Naive thymus-derived CD4-positive, alpha-beta T cell (primary cell): ENCODE measurements at places on chromosomes 12 and 14.

DNA sequence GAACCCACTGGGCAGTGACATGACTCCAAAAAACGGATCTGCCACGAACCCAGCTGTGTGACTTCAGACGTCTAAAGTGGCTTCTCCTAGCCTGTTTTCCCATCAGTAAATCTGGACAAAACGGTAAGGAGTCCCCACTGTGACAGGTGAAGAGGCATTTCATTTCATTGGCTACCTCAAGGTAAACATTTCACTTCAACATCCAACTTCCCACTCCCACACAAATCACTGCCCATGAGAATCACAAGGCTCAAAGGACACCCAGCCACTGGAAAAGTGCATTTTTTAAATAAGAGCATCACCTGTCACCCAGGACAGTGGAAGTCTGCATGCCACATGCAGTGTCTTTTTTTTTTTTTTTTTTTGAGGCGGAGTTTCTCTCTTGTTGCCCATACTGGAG lies 27.9 kb downstream of the HSP90AA1 start:
- no peak for DNase-seq

GRCh38 chr12:81722004-81722403 lies 37.1 kb downstream of the PPFIA2 start:
- DNase-seq = no peak

GRCh38 chr14:26528415-26529182 lies 69.2 kb downstream of the NOVA1 start:
- no peak for DNase-seq

DNA sequence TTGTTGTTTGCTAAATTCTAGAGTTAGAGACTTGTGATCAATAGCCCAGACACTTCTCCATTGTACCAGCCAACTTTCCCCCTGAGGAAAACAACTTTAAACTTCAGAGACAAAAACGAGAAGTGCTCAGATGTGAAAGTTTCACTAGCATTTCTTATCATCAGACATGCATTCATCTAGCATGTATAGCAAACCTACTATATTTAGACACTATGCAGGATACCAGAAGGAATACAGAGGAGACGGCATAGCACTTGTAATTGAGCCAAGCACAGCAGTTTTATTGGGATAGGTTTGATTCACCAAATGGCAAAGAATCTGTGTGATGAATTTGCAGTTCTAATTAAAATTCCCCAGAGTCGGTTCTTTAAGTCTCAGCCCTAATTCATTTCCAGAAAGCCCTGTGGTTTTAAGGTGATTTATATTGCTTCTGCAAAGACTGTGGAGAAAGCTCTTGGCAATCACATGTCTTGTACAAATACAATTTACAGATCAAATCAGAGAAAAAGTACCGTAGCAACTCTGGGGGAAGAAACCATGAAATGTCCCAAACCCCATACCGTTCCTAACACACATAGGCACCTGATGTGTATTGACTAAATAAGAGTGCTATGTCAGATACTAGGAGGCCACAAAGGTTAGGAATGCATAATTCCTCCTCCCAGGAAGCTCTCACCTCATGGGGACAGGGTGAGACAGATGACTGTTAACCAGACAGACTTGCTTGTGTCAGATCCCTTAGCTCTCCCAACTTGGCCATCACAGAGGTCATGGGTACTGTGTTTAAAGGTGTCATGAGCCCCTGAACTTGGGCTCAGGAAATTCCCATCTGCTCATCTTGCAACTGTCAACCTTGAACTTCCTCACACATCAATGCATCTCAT lies 69.6 kb upstream of the KRAS start:
- DNase-seq = no peak

GRCh38 chr12:116941188-116941587 lies 30.4 kb downstream of the FBXW8 start:
- no peak for DNase-seq

DNA sequence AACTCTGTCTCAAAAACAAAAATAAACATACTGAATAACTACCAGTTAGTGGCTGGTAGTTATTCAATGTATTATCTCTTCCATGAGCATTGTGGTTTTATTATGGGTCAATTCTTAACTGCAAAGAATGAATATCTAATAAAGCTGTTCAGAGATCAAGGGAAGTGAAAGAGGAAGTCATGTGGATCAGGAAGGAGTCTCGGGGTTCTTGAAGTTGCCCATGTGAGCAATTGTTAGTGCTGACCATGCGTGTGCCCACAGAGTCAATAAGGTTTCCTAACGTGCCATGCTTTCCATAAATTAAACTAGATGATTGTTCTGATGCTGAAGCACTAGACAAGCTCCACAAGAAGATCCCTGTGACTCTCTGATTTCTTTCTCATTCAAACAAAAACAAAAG lies 136.5 kb upstream of the CPSF6 start:
- DNase-seq = no peak

DNA sequence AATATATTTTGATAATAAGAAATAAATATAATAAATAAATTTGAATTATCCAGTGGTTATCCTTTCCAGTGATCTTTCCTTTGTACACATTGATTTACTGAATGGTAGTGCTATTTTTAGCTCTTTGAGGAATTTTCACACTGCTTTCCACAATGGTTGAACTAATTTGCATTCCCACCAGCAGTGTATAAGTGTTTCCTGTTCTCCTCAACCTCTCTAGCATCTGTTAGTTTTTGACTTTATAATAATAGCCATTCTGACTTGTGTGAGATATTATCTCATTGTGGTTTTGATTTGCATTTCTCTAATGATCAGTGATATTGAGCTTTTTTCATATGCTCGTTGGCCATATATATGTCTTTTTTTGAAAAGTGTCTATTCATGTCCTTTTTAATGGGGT lies 333.7 kb downstream of the RAD51B start:
- no peak for DNase-seq
